Posterior vena cava (tissue), 2 donors: ENCODE measurements at places on chromosomes 1 and 21. TPM values are rescaled to one million over a fixed set of nuclear protein-coding genes. Genes with fewer than 3 reads are reported as not detected.

DNA sequence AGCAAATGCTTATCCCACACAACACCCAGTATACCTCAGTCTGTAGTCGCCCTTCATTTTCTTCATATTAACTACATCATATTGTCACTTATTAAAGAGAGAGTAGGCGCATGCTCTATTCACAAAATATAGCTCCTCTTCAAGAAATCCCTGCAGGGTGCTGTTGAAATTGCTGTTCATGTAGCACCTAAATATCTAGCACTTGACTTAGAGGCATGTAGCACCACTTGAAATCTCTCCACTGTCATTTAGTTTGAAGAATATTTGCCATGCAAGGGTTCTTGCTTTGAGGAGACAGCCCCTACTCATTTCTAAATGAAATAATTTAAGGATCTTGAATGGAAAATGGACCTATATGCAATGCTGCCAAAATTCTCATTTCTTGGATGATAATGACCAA lies 20.9 kb upstream of the LRRC8B start:
- DNase-seq: no peak

DNA sequence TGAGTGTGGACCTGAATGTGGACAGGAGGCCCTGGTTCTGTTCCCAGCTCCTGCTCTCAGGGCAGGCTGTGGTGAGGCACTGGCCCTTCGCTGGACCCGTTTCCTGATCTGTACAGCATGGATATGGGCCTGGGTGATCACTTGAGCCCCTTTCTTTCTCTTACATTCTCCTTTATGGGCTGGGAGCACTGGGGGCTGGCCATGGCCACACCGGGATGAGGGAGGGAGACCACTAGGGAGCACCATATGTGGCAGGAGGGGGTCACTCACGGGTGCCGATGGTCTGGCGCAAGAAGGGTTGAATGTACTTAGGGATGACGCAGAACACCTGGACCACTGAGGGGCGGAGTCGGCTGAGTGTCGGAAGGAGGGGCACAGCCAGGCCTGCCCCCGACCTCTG lies 2.7 kb downstream of the DCST2 start:
- no peak for DNase-seq

WDR64 gene
- not detected for total RNA-seq

DNA sequence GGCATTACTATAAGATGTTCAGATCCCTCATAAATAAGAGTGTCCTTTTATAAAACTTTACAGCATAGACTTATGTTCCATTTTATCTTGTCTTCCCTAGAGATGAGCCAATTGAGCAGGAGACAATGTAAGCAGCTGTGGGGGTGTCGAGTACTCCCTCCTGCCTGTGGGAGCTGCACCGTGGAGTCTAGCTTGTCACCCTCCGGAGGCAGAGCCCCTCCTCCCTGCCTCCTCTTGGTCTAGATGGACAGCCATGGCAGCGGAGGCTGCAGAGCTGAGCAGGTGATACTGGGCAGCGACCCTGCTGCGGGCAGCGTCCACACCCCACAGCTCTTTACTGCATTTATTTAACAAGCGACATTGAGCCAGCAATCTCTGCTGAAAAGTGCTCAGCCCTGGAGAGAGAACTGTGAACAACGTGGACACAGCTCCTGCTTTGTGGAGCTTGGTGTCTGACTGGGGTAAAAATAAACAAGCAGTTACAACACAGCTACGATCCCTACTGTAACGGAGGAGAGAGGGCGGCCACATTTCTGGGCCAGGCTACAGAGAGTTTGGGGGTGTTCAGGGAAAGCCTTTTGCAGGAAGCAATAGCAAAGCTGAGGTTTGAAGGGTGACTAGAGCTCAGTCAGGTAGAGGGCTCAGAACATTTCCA lies 12.8 kb upstream of the KIF21B start:
- no peak for DNase-seq

DNA sequence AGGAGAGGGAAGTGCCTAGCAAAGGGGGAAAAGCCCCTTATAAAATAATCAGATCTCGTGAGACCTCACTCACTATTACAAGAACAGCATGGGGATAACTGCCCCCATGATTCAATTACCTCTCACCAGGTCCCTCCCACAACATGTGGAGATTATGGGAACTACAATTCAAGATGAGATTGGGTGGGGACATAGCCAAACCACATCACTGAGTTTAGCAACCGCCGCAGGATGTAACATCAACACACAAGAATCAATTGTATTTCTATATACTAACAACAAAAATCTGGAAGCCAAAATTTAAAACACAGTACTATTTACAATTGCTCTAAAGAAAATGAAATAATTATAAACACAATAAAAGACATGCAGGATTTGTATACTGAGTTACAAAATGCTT lies 21.9 kb downstream of the DIRAS3 start:
- DNase-seq: no peak

CD1C gene
- total RNA-seq: 0.38 TPM

PKLR gene
- total RNA-seq: not detected

DNA sequence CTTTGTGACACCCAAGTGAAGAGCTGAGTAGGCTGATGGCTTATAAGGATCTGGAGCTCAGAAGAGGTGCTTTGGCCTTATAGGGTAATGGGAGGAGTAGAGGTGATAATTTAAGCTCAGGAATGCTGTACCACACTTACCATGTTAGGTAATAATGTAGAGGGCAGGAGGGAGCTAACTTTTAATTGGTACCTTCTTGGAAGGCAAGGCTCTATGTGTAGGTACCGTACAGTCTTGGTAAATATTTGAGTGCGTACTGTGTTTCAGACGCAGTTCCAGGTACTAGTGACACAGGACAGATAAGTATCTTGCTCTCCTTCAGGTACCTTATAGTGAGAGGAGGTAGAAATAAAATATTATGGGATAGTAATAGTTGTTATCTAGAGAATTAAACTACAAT lies 16.8 kb downstream of the CAMSAP2 start:
- no peak for DNase-seq

CCDC27 gene
- total RNA-seq: not detected

DNA sequence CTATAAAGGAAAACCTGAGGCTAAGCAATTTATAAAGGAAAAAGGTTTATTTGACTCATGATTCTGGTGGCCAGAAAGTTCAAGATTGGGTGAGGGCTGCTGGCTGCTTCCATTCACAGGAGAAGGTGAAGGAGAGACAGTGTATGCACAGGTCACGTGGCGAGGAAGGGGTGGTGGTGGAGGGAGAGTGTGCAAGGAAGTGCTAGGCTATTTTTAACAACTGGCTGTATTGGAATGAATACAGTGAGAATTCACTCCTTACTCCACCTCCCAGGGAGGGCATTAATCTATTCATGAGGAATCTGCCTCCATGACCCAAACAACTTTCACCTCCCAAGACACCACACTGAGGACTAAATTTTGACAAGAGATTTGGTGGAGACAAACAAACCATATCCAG lies 51.0 kb downstream of the SYDE2 start:
- no peak for DNase-seq

DNA sequence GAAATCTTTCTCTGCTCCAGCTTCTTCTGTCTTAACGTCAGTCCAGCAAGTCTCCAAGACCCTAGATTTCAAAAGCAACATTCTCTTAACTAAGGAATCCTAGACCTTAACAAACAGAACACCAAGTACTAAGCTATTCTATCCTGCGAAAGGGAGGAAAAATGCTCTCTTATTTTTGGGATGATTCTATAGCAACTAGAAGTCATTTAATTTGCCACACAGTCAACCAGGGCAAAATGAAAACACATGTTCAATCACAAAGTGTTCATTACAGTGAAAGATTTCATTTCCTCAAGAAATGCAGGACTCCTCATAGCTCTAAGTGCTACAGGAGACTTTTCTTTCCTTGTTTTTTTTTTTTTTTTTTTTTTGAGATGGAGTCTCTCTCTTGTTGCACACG lies 36.2 kb upstream of the DOCK7 start:
- DNase-seq: no peak
